ENCODE measurements at places on chromosomes 7 and 10.

DNA sequence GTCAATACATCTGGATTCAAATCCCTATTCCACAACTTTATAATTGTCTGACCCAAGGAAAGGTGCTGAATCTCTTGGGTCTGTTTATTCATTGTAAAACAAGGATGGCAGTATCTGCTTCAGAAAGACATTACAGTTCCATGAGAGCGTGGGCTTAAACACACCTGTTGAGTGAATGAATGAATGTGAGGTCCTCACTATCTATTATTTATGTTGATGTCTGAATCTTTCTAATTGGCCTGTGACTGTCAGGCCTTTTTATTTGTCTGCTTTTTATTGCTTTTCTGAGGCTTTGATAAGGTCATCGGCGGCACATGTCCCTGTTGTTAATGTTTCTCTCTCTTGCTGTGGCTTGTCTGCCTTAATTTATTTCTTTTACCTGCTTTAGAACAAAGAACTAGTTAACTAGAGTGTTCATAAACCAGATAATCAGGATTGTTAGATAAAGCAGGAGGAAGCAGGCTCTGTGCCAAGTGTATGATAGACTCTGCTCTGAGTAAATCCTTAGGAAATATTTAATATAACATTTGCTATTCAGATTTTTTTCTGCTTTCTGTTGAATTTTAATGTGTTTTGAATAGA lies 42.3 kb upstream of the CYCS start:
- DNase-seq: no peak

- DNase-seq: no peak
These were observed 92.2 kb downstream of the NRF1 start for GRCh38 chr7:129703751-129704150.

DNA sequence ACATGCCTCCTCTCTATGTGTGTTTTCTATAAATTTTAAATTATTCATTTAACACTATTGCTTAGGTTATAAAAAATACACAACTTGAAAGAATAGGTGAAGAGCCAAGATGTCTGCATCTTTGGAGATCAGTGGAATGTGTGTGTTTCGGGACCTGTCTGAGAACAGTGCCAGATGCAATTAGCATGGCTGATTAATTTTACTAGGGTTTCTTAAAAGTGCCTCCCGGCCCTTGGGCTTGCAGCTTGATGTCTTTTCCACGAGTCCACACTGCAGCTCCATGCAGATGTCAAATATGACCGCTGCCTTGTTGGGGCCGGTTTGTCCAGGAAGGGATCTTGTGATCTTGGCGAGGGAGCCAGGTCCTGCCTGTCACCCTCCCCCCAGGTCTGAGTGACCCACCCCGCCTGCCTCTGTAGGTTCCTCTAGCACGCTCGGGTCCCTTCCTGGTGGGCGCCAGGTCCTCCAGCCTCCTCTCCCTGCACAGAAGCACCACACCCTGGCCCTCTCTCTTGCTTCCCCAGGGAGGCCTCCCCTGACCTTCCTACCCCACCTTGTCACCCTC lies 20.7 kb downstream of the LHPP start:
- DNase-seq: no peak

GRCh38 chr7:4085937-4086691 lies 596.0 kb upstream of the FOXK1 start:
- DNase-seq: no peak

- peak; percentile 19 for DNase-seq
These were observed at the start of gene GNAI1 for GRCh38 chr7:80134536-80135308. Gene GNAI1 (plus strand): TSS chr7:80134831. CDS start chr7:80135161, 330 bp downstream.

- DNase-seq: no peak
These were observed 43.8 kb upstream of the ICA1 start for GRCh38 chr7:8305625-8306388.

DNA sequence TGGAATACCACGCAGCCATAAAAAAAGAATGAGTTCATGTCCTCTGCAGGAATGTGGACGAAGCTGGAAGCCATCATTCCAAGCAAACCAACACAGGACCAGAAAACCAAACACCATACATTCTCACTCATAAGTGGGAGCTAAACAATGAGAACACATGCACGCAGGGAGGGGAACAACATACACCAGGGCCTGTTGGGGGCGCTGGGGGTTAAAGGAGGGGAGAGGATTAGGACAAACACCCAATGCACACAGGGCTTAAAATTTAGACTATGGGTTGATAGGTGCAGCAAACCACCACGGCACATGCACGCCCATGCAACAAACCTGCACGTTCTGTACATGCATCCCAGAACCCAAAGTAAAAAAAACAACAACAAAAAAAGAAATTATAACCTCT lies 23.3 kb downstream of the RNF133 start:
- DNase-seq: no peak

DNA sequence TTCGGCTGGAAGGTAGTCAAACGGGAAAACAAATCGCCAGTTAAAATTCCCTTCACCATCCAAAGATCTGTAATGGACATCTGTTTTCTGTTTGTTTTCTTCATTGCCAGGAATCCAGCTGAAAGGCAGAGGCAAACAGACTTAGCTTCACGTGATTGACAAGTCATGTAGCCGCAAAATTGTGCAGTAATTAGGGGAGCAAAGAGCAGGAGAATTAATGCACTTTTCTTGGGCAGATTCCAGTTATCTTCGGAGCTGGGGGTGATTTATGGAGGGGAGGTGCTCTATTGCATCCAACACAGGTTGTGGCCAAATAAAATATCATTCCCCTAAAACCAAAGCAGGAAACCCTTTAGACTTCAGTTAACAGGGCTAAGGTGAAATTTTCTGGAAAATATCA lies 162.2 kb downstream of the MYOF start:
- no peak for DNase-seq

DNA sequence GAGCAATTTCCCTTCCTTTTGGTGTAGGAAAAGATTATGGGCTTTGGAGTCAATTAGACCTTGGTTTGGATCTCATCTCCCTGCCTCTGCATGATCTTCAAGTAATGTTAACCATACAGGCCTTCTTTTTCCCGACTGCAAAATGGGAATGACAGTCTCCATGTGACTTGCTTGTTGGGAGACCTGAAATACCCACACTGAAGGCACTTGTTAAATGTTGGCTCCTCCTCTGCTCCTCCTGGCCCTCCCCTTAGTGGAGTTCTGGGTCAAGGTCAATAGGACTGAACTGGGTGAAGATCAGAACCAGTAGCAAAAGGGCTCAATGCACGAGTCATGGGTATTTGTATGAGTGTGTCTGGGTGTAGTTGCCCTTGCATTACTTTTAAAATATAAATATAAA lies 179.4 kb upstream of the PRR15 start:
- DNase-seq: no peak

DNA sequence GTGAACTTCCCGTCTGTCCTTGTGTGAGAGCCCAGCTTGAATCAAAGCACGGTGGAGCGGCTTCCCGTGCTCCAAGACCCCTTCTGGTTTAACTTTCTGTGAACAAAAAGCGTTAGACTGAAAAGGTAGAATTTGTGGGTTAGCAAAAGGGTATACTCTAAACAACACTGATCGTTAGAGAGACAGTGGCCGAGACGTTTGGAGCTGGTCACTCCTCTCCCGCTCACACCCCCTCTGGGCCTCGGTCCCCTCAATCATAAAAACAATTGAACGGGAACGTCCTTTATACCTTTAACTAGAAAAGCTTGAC lies 502 bp downstream of the PRKRIP1 start:
- no peak for DNase-seq

GRCh38 chr7:28920424-28920823 lies 37.7 kb downstream of the TRIL start:
- no peak for DNase-seq
